ENCODE measurements at places on chromosomes 5 and 9.

DNA sequence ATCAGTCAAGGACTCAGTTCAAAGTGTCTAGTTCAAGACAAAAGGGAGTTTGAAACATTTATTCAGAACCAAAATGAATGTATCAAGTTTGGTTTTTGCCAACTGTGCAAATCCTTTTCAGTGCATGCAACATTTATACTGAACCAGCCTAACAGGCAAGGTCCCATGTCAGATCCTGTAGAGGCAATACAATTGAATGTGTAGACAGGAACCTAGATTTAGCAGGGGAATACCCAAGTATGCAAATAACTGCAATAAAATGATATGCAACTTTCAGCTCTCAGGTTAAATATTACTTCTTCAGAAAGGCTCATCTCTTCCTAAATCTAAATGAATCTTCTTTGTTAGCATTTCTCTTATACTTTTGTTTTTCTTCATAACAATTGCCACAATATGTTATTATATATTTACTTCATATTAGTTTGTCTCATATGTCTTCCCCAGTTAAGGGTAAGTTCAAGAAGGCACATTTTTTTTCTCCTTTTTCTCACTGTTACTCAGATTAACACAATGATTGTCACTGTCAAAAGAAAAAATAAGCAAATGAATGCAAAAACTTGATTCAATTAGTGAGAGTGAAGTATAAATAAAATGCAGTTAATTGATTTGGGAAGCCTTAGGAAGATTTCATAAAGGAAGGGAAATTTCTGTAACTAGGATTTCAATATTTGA is 163.9 kb upstream of the RASA1 start:
- peaks cover 25% of the 10 kb centered on the region for H3K4me1 ChIP-seq
- H3K4me3 ChIP-seq: no peak overlapping the region
- H3K27ac ChIP-seq: no peak overlapping the region
- no peak for DNase-seq
- H3K27me3 ChIP-seq: no peaks in the 10 kb centered on the region
- H3K36me3 ChIP-seq: no peaks in the 10 kb centered on the region

- H3K36me3 ChIP-seq: peaks cover 70% of the 10 kb centered on the region
- H3K4me3 ChIP-seq: peak overlapping the region; percentile 24
- no peaks in the 10 kb centered on the region for H3K27me3 ChIP-seq
Observed at GRCh38 chr9:98108531-98109031, 10.4 kb downstream of the TRIM14 start.

- peaks cover 31% of the 10 kb centered on the region for H3K4me1 ChIP-seq
- H3K36me3 ChIP-seq: peaks cover 35% of the 10 kb centered on the region
- peak overlapping the region; percentile 22 for H3K27ac ChIP-seq
Observed at GRCh38 chr5:141640698-141641097, 3.9 kb downstream of the RELL2 start.

GRCh38 chr5:8956659-8957058 is 589.2 kb downstream of the SEMA5A start:
- DNase-seq: no peak
- H3K4me3 ChIP-seq: no peak overlapping the region
- no peaks in the 10 kb centered on the region for H3K27me3 ChIP-seq
- no peaks in the 10 kb centered on the region for H3K4me1 ChIP-seq
- no peaks in the 10 kb centered on the region for H3K36me3 ChIP-seq
- H3K27ac ChIP-seq: no peak overlapping the region

DNA sequence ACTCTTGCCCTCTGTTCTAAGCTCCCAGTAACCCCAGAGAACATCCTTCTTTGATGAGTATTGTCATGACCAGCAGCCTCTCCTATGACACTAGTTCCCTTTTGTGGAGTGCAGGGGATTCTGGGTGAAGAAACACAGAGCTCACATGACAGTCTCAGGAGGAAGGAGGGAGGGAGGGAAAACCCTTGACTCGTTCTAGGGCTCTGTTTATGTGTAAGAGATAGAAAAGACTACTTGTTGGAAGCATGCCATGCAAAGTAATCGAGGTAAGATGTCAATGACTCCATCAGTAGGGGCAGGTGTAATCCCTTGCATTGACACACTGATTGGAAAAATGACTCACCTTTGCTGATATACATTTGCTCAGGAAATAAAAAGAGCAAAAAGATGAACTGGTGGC is 190.2 kb upstream of the ELL2 start:
- no peaks in the 10 kb centered on the region for H3K4me1 ChIP-seq
- H3K4me3 ChIP-seq: no peak overlapping the region
- H3K27me3 ChIP-seq: peaks cover 7% of the 10 kb centered on the region

DNA sequence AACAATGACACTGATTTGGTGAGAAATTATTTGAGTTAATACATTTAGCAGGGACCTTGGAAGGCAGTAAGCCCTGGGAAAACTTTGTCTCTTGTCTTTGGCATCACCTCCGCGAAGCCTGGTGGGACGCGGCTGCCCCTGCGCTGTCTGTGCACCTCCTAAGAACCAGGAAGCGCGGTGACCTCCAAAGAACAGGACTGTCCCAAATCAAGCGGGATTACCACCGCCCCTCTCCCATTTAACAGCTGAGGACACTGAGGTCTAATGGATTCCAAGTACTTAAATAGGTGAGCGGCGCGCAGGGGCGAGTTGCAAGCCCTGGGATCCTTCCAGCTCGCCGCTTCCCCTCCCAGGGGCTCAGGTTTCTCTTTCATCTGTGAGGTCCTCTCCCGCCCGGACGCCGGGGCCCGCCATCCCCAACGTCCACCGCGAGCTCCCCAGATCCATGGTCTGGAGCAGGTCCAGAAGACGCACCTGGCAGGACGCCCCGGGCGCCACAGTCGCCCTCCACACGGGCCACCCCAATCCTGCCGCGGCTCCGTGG is 432 bp downstream of the STARD4 start:
- H3K4me3 ChIP-seq: peak overlapping the region; percentile 92
- no peaks in the 10 kb centered on the region for H3K27me3 ChIP-seq
- peaks cover 54% of the 10 kb centered on the region for H3K4me1 ChIP-seq
- peak overlapping the region; percentile 98 for H3K27ac ChIP-seq
- DNase-seq: no peak

Measured in activated CD8-positive, alpha-beta T cell treated with anti-CD3 and anti-CD28 coated beads for 36 hours (primary cell).